Type B pancreatic cell (in vitro differentiated cells): ENCODE measurements at places on chromosomes 3 and 15. TPM values are rescaled to one million over a fixed set of nuclear protein-coding genes. Genes with fewer than 3 reads are reported as not detected.

DNA sequence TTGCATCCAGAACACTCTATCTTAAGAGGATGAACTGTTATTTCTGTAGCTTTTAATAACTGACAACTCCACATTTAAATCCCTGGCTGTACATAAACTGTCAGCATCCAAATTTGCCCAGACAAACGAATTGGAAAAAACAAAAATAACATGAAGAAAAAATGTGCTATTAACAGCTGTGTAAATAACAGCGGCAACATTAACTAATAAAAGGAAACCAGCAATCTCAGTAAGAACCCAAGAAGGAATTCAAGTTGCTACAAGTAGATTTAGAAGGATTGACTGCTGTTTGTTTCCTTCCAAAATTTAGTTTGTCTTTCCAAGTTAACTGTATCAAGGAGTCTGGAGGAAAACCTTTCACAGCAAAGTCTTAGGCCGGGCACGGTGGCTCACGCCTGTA is 550.6 kb upstream of the MDFIC2 start:
- no peak overlapping the region for H3K4me3 ChIP-seq
- no peak for DNase-seq
- no peaks in the 10 kb centered on the region for H3K36me3 ChIP-seq
- no peak overlapping the region for H3K27ac ChIP-seq

Gene ZIC4
- 40.2 TPM in 1 of 2 replicates, not detected in the other for total RNA-seq

Gene DGKG
- 1.5 and 11.6 TPM in 2 replicates for total RNA-seq

DNA sequence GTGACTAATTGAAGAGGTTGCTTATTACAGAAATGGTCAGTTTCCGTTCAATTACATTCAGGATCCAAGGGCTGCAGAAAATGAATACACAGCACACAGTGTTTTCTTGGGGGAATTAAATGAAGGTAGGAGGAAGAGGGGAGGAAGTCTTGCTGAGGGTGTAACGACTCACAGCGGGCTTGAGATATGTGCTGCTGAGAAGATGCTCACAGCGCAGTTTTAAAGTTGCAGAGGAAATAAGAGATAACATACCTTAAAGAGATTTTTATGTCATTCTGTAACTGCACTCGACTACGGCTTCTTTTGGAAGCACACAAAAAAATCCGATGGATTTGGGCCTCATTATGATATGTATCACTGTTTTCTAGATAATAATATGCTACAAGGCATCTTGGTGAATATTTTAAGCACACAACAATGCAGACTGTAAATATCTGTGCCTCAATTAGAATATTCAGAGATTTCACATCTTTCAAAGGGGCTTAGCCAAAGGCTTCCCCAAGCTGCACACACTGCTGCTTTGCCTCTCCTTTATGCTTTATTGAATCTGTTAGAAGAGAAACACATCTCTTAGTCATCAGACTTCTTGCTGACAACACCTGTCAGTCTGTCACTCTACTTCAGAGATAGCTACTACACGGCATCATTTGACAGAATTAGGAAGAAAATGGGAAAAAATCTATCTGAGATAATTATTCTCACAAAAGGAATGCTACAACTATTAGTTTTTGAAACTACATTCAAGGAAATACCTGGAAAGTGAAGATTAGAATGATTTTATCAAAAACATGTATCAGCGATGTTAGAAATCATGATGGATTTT is 773.2 kb downstream of the OTOL1 start:
- H3K36me3 ChIP-seq, result no peaks in the 10 kb centered on the region
- H3K27me3 ChIP-seq, result no peaks in the 10 kb centered on the region
- DNase-seq, result no peak
- H3K4me3 ChIP-seq, result no peak overlapping the region
- H3K27ac ChIP-seq, result no peak overlapping the region

- H3K36me3 ChIP-seq, result no peaks in the 10 kb centered on the region
- no peak for DNase-seq
- H3K4me1 ChIP-seq, result no peaks in the 10 kb centered on the region
- no peaks in the 10 kb centered on the region for H3K27me3 ChIP-seq
- peak overlapping the region; percentile 77 for H3K27ac ChIP-seq
These were observed 26.6 kb downstream of the MIX23 start for GRCh38 chr3:122356402-122356801.

DNA sequence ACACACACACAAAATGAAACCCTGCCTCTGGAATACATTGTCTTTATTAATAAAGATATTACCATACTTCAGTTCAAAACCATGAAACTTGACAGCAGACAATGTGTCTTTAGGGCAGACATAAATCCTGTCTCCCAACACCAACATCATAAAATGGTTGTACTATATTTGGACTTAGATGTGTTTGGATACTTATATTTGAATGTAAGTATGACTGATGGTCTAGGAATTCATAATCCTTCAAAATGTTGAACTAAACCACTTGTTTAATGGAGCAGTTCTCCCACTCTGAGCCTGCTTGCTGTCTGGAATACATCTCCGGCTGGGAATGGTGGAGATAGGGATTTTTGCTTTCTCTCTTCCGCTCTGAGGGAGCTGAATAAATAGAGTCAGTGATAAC is 10.6 kb downstream of the FBN1 start:
- no peaks in the 10 kb centered on the region for H3K4me1 ChIP-seq
- peaks cover 16% of the 10 kb centered on the region for H3K27me3 ChIP-seq
- H3K36me3 ChIP-seq, result peaks cover 6% of the 10 kb centered on the region
- no peak for DNase-seq
- H3K27ac ChIP-seq, result no peak overlapping the region

Gene SLC22A13
- 0.60 and 0.79 TPM in 2 replicates for total RNA-seq

DNA sequence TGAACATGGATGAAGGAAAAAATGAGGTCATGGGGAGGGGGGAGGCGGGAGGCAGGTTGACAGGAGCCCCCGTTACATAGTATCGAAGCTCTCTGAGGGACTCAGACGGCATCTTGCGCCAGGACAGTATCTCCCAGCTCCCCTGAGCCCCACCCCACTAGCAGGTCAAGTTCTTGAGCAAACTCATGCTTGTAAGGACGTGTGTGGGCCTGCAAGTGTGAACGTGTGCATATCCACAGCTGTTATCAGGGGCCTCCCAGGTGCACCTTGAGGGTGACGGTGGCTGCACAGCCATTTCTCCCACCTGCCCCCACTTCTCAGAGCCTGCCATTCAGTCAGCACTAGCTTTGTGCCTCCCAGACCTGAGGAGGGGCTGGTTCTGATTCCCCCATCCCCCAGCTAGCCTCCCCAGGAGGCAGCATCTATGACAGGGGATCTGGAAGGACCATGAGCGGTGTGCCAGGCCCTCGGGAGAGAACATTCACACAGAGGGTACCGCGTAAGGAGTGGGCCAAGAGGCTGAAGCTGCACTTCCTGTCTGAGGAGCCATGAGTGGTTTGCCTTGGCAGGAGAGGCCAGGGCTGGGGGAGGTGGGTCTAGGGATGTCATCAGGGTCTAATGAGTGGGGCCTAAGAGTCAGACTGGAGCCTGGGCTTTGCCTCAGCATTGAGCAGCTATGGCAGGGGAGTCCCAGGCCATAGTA is 2.9 kb downstream of the SEMA3F start:
- H3K4me1 ChIP-seq, result peaks cover 51% of the 10 kb centered on the region
- peaks cover 9% of the 10 kb centered on the region for H3K27me3 ChIP-seq
- peak overlapping the region; percentile 96 for H3K4me3 ChIP-seq
- DNase-seq, result no peak
- peaks cover 11% of the 10 kb centered on the region for H3K36me3 ChIP-seq

DNA sequence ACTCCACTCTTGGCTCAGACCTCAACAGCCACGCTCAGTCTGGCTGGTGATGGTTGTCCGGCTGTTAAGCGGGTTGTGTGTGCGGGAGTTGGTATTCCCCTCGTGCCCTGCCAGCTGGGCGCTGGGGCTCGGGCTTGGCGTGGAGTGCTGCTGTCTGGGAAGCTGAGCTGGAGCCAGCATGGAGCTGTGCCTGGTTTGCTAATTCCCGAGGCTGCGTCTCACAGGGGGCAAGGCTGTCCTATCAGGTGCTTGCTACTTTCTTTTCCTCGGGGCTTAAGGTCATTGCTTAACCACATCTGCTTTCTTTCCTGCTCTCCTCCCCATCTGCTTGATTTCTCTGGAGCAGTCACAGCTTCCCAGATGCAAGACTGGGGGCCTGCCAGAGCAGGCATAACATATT is 29.9 kb downstream of the PDIA5 start:
- DNase-seq, result no peak
- no peaks in the 10 kb centered on the region for H3K27me3 ChIP-seq
- no peaks in the 10 kb centered on the region for H3K4me1 ChIP-seq
- peaks cover 11% of the 10 kb centered on the region for H3K36me3 ChIP-seq
- H3K27ac ChIP-seq, result no peak overlapping the region
- H3K4me3 ChIP-seq, result no peak overlapping the region

DNA sequence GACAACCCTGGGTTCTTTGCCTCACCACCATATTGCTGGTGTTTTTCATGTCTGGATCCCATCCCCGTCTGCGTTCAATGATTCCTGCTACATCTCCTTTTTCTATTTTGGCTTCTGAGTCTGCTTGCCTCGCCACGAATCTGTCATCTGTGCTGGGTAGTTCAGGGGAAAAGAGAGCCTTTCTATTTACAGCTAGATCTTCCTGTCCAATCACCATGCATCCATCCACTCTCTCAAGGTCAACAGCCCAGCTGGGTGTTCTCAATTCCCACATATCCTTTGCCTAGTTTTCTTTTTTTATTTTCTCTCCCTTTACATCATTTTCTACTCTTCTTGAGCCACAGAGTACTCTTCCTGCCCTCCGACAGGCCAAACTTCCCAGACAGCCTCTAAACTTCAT is 104.8 kb upstream of the RAD18 start:
- no peak overlapping the region for H3K4me3 ChIP-seq
- H3K4me1 ChIP-seq, result peaks cover 18% of the 10 kb centered on the region
- no peak overlapping the region for H3K27ac ChIP-seq
- DNase-seq, result no peak
- H3K27me3 ChIP-seq, result no peaks in the 10 kb centered on the region

DNA sequence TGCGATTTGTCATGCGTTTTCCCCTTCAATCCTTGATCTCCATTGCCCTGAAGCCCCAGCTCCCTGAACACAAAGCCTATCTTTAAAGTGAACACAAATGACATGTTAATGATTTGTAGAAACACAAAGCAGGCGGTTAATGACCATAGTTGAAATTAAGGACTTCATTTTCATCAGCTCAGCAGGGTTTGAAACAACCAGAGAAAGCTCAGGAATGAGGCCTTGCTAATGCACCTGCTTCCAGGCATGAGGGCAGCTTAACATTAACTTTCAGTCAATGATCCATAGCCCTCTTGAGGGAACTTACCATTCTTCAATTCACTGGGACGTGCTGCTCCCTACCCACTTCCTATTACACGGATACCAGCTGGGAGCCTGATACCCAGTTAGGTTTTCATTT is 427.2 kb upstream of the CBLB start:
- no peak overlapping the region for H3K4me3 ChIP-seq
- no peaks in the 10 kb centered on the region for H3K4me1 ChIP-seq
- H3K36me3 ChIP-seq, result no peaks in the 10 kb centered on the region
- no peak overlapping the region for H3K27ac ChIP-seq

Gene SLITRK3
- 0.12 and 8.4 TPM in 2 replicates for total RNA-seq

GRCh38 chr3:71536376-71536965 is 47.1 kb downstream of the FOXP1 start:
- H3K27ac ChIP-seq, result peak overlapping the region; percentile 29
- H3K4me3 ChIP-seq, result no peak overlapping the region
- H3K27me3 ChIP-seq, result no peaks in the 10 kb centered on the region
- H3K4me1 ChIP-seq, result peaks cover 57% of the 10 kb centered on the region
- H3K36me3 ChIP-seq, result peaks cover 20% of the 10 kb centered on the region

Gene PLAAT1
- 2.6 and 3.0 TPM in 2 replicates for total RNA-seq

DNA sequence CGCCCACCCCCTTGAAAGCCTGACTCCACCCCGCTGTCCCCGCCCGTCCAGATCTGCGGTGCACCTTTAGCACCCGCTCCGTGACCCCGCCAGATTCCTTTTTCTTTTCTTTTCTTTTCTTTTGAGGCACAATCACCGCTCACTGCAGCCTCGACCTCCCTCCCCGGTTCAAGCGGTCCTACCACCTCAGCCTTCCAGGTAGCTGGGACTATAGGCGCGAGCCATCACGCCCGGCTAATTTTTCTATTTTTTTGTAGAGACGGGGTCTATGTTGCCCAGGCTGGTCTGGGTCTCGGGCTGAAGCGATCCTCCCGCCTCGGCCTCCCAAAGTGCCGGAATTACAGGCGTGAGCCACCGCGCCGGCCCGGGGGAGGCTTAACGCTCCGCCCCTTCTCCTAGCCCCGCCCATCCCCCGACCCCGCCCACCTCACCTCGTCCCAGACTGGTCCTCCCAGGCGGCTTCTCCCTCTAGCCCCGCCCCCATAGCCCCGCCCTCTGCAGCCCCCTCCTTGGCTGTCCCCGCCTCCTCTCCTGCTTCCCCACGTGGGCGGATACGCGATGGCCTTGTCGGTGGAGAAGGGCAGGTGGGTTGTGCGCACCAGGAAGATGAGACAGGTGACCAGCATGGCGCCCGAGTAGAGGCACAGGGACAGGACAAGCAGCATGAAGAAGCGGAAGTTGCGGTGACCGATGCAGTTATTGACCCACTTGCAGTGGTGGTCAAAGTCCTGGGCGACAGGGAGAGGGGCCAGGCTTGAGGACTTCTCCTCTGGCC is 3.2 kb downstream of the ZDHHC19 start:
- peak overlapping the region; percentile 77 for H3K4me3 ChIP-seq
- H3K36me3 ChIP-seq, result no peaks in the 10 kb centered on the region
- DNase-seq, result no peak
- H3K27me3 ChIP-seq, result peaks cover 29% of the 10 kb centered on the region
- no peak overlapping the region for H3K27ac ChIP-seq

GRCh38 chr3:42301446-42302175 is 35.6 kb upstream of the CCK start:
- no peak overlapping the region for H3K4me3 ChIP-seq
- peaks cover 30% of the 10 kb centered on the region for H3K27me3 ChIP-seq
- no peaks in the 10 kb centered on the region for H3K4me1 ChIP-seq
- H3K36me3 ChIP-seq, result no peaks in the 10 kb centered on the region

- H3K4me1 ChIP-seq, result peaks cover 14% of the 10 kb centered on the region
- H3K4me3 ChIP-seq, result no peak overlapping the region
- DNase-seq, result no peak
- no peak overlapping the region for H3K27ac ChIP-seq
- H3K27me3 ChIP-seq, result peaks cover 41% of the 10 kb centered on the region
These were observed 202.7 kb downstream of the TNIK start for GRCh38 chr3:171257251-171258203.

Gene ROPN1
- total RNA-seq, result not detected in 2 replicates

Gene CYP8B1
- not detected in 2 replicates for total RNA-seq

DNA sequence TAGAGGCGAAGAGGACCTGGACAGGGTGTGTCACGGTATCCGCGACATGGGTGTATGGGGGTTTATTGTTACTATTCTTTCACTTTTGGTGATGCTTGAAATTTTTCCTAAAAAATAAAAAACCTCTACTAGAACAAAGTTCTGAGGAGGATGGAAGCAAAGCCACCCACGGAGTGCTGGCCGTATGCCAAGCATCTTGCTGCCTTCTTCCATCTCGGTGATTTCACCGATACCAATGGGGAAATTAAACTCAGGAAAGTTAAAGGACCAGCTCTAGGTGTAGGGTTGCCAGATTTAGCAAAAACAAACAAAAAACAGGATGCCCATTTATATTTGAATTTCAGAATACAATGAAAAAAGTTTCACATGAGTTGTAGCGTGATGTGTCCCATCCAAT is 33.9 kb downstream of the SMAD6 start:
- no peaks in the 10 kb centered on the region for H3K27me3 ChIP-seq
- no peak overlapping the region for H3K27ac ChIP-seq
- peaks cover 39% of the 10 kb centered on the region for H3K4me1 ChIP-seq
- no peak for DNase-seq

Gene SEMA3B
- total RNA-seq, result 18.4 and 34.8 TPM in 2 replicates

- DNase-seq, result no peak
- no peak overlapping the region for H3K4me3 ChIP-seq
- H3K4me1 ChIP-seq, result no peaks in the 10 kb centered on the region
- H3K27me3 ChIP-seq, result peaks cover 6% of the 10 kb centered on the region
These were observed 478 bp downstream of the GPR15 start for GRCh38 chr3:98532275-98532637.
